ENCODE measurements at places on chromosomes 3 and 15.

GRCh38 chr3:87268646-87269211 is 7.7 kb downstream of the POU1F1 start:
- no peak for ATAC-seq

DNA sequence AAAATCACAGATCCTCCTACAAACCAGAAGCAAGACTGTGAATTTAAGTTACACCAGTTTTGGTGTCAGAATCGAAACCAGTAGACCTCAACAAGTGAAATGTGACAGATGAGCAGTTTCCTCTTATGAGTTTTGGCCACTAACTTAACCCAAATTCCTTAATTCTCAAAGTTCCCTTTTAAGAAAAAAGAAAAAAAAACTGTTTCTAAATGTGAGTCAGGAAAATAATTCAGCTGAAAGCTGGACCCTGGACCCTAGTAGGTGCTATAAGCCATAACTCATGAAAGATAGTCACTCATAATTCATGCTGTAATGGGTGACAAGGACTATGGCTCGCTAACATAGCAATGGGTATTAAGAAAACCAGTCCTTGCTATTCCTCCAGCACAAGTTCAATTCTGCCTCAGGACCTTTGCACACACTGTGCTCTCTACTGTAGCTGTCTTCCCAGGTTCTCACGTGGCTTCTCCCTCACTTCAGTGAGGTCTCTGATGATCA is 9.0 kb upstream of the THRB start:
- ATAC-seq, result no peak

DNA sequence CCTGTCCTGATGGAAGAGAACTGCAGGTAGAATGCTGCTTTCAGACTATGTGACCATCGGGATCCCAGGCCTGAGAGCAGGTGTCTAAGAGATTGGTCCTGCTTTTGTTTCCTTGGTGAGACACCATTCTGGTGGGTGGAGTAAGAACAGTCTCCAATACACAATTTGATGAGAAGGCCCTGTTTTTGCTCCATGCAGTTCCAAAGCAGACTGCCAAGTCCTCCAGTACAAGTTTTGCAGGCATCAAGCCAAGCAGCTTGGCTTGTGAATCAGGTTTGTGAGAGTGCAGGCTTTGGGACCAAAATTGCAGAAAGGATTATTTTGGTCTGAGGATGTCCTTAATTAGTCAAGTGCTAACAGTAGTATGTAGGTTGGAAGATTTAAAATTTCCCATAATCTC is 381.6 kb downstream of the FOXP1 start:
- ATAC-seq, result peak; percentile 53

GRCh38 chr3:183375337-183375736 is 53.1 kb downstream of the MCF2L2 start:
- no peak for ATAC-seq

DNA sequence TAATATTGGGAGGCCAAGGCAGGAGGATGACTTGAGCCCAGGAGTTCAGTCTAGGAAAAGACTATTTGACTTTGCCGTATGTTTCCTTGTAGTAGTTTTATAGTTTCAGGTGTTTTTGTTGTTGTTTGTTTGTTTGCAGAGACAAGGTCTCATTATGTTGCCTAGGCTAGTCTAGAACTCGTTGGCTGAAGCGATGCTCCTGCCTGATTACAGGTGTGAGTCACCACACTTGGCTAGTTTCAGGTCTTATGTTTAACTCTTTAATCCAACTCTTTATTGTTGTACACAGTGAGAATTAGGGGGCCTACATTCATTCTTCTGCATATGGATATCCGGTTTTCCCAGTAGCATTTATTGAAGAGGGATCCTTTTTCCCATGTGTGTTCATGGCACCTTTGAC is 32.0 kb downstream of the FAIM start:
- no peak for ATAC-seq

GRCh38 chr3:187025254-187025655 is 94.9 kb downstream of the ST6GAL1 start:
- no peak for ATAC-seq

DNA sequence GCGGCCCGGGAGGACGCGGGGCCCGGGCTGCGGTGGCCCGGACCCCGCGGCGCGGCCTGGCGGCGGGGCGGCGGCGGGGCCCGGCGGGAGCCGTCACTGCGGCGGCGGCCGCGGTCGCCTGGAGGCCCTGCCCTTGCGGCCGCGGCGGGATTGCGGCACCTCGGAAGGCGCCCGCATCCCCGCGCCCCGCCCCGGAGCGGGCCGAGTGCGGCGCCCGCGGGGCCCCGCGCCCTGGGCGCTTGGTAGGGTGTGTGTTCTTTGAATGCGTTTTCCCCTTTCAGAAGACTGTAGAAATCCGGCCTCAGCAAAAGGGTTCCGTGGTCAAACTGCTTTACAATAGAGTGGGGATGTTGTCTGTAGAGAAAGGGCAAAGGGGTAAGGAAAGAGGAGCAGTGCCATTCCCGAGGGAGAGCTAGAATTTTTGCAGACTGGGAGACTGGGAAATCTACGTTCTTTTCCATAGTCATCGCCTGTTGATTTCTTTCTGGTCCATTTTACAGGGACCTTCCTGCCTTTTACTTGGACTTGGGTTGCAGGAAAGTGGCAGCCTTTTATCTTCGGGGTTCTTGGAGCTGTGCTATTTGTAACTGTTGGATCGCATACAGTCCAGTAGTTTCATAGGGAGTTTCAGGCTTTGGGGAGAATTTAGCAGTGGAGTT is 630 bp downstream of the SNRK start:
- ATAC-seq, result peak; percentile 53

- no peak for ATAC-seq
These were observed 137.9 kb downstream of the SUCLG2 start for GRCh38 chr3:67516496-67516895.

DNA sequence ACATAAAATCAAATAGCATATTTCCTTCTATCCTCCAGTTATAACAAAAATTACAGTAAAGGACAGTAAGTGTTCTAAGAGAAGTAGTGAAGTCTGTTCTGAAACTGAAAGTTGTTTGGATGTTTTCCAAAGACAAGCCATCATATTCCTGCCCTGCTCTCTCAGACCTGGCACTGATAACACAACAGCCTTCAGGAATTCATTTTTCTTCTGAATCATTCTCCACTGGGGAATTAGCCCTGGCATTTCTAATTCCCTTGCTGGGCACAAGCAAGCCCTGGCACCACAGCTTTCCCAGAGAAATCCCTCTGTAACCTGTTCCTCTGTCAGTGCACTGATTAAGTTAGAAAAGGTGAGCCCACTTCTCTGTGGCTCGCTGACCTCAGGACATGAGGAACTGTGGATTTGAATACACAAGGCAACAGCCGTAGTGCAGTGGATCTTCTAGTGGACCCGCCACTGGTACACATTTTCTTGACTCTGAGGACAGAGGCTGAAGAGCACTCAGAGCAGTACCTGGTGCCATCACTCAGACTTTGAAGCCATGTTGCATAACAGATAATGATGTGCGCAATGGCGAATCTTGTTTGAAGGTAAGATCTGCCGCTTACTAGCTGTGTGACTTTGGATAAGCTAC is 61.6 kb downstream of the WWTR1 start:
- peak; percentile 92 for ATAC-seq

- ATAC-seq, result no peak
These were observed 98.4 kb downstream of the SLC49A4 start for GRCh38 chr3:122893282-122893681.

- ATAC-seq, result no peak
These were observed 248.1 kb downstream of the KLF13 start for GRCh38 chr15:31574766-31575165.

DNA sequence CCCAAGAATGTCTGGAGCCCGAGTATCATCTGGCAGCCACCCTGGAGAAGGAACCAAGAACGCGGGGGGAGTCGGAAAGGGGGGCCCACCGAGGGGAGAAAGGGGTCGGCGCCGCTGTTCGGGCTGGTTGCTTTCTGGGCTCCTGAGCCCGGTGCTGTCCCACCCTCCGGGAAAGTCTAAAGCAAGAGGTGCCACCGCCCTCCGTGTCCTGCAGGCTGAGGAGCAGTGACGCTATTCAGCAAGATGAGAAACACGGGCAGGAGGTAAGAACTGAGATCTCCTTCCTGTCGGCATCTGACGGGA is 234.8 kb downstream of the XXYLT1 start:
- ATAC-seq, result no peak

- no peak for ATAC-seq
These were observed 922 bp upstream of the TAMM41 start for GRCh38 chr3:11847607-11848006.

- ATAC-seq, result peak; percentile 86
These were observed 22.5 kb downstream of the POPDC2 start for GRCh38 chr3:119637679-119638477.

- no peak for ATAC-seq
These were observed 8.0 kb downstream of the TLR9 start for GRCh38 chr3:52217409-52217805.

GRCh38 chr15:58453931-58454793 is 22.4 kb downstream of the LIPC start:
- ATAC-seq, result no peak

GRCh38 chr15:66654739-66655375 is 47.2 kb upstream of the SMAD6 start:
- ATAC-seq, result no peak

DNA sequence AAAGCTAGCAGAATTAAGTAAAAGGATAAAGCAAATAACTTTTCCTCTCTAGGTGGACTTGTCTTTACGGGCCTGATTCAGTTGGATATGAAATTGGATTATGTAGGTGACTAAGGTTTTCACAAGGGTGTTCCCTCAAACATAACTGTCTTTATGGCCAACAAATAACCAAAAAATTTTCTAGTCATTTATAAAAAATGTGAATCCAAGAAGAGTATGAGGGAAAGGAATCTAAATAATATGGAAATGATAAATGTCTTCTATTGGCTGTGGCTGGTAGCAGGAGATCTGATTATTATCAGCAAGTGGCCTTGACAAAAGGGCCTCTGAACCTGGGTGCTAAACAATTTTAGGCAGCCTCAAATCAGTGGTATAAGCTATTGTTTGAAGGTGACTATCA is 594.0 kb upstream of the UBE2E2 start:
- peak; percentile 84 for ATAC-seq

DNA sequence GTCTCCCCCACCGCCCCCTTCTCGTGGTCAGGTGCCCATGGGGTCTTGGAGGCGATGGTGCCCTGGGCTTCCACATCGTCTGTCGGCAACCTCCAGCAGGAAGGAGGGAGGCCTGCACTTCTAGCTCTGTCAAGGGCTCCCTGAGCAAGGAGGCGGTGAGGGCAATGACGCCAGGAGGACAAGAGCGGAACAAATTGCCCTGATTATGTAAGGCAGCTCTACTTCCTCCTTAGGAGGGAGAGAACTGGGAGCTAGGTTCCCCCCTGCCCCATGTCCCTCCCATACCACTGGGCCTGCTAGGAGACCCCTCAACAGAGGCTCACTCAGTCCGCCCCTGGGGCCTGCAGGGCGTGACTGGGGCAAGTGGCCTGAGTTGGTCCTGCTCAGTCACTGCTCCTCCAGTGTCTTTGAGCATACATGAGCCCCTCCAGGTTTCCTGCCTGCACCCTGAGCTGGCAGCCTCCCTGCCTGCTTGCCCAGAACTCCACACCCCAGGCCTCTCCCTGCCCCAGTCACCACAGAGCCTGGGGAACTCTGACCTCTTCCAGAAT is 56.1 kb downstream of the CACNA2D2 start:
- no peak for ATAC-seq

GRCh38 chr3:189236352-189236751 is 64.6 kb downstream of the TPRG1 start:
- no peak for ATAC-seq

- ATAC-seq, result no peak
These were observed 1075.9 kb upstream of the CFAP20DC start for GRCh38 chr3:60125686-60126085.

DNA sequence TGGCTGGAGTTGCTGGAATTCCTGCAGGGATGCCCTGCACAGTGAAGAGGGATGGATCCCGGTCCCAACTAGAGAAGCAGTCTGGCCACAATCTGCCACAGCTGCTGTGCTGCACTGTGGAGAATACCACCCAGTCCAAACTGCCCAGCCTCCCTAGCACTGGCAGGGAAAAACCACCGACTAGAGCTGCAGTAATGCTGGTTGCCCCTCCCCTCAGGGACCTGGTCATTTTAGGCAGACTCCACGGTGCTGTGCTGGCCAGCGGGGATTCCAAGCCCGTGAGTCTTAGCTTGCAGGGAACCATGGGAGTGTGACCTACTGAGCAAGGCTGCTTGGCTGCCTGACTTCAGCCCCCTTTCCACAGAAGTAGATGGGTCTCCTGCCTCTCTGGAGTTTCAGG is 478.0 kb upstream of the ATP11B start:
- ATAC-seq, result no peak

DNA sequence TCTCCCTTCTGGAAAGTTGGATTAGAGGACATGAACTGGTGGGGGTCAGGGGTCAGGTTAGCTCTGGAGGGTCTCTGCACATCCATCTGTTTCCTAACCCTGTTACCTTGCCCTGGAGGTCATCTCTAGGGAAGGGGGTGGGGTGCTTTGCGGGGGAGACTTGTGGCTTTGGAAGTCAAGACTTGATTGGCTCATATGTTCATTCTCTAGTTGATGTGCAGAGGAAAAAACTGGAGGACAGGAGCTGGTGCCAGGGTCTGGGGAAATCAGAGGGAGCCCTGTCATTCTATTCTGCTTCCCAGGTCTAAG is 42.9 kb upstream of the ROPN1 start:
- no peak for ATAC-seq

DNA sequence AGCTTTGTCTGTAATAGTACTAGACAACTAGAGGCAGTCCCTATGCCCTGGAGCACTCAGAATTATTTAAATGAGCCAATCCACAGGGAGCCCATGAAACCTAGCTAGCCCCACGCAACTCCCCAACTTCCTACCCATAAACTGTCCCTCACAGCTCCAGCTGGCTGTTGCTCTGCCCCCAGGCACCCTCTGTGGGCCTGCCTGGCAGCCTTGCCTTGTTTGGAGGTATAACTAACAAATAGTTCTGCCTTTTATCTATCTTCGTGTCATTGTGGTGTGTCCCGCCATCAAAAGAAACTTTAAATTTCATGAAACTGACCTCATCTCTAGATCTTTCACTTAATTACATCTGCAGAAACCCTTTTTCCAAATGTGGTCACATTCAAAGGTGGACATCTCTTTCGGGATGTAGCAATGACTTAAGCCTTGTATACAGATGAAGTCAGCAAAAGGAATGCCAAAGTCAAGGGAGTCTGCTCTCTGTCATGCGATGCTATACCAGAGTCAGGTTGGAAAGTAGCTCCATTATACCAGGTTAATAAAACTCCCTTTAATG is 1.8 kb upstream of the RTP3 start:
- peak; percentile 65 for ATAC-seq

GRCh38 chr3:3160826-3161225 is 18.7 kb downstream of the CRBN start:
- ATAC-seq, result no peak

DNA sequence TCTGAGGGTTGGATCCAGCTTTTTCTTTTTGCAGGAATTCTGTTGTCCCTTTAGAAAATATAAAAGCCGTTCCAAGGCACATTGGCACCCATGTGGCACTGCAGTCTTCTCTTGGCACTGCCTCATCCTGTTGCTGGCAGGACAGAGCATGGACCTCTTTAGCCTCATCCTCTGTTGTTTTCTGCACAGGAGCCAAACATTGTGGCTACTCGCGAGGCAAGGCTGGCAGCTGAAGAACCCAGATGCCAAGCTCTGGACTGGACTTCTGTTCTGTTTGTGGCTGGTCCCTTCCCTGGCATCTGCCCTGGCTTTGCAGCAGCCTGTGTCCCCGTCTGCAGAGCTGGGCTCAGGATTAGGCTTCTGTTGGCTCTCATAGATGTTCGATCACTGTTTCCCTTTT is 224.7 kb upstream of the TBC1D5 start:
- no peak for ATAC-seq

GRCh38 chr15:95558131-95558530 is 772.4 kb upstream of the NR2F2 start:
- ATAC-seq, result peak; percentile 19

All from SK-N-SH treated with all-trans-retinoic acid at 6 μM for 48 hours (cell line).